ENCODE measurements at places on chromosomes 6 and 20. TPM values are rescaled to one million over a fixed set of nuclear protein-coding genes. Genes with fewer than 3 reads are reported as not detected.

The RRAGD gene
- 25.5 TPM for polyA plus RNA-seq

The SCAND1 gene
- polyA plus RNA-seq = 1.7 TPM

The SEL1L2 gene
- 2.1 TPM for polyA plus RNA-seq

The BNIP5 gene
- not detected for polyA plus RNA-seq

The LPA gene
- not detected for polyA plus RNA-seq

The CDSN gene
- polyA plus RNA-seq = not detected

The SLC12A5 gene
- 498 TPM for polyA plus RNA-seq

The VGLL2 gene
- polyA plus RNA-seq = not detected

The SCUBE3 gene
- polyA plus RNA-seq = 2.1 TPM

The IRAK1BP1 gene
- 8.1 TPM for polyA plus RNA-seq

The CCND3 gene
- 6.4 TPM for polyA plus RNA-seq

The COL12A1 gene
- 2.8 TPM for polyA plus RNA-seq

The HFE gene
- 1.9 TPM for polyA plus RNA-seq

The PRRT1 gene
- polyA plus RNA-seq = 88.8 TPM

The PRR18 gene
- polyA plus RNA-seq = 0.15 TPM

The CLIC1 gene
- 1.3 TPM for polyA plus RNA-seq
